NCI-H2171 treated with DMSO at 0.1 percent for 48 hours (cell line): ENCODE measurements at places on chromosomes 7 and 10.

DNA sequence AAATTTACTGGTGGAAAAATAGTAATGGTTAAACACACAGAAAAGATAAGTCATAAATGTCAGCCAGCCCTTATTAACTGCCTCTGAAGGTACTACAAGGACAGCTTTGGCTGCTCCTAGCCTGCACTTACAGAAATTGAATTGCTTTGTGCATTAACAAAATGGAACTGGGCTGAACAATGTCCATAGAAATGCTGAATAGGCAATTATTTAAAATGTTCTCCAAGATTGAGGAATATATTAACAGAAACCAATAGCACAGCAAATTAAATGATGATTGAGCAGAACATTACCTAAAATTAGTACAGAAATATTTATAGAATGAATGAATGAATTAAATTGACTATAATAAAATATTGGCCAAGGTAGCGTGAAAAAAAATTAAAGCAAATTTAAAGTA, 42.4 kb upstream of the AGMO start:
- DNase-seq, result no peak

- no peak for DNase-seq
Observed at GRCh38 chr10:78578929-78579328, 489.8 kb upstream of the ZMIZ1 start.

- no peak for DNase-seq
Observed at GRCh38 chr10:125014836-125015355, 73.0 kb downstream of the ZRANB1 start.

DNA sequence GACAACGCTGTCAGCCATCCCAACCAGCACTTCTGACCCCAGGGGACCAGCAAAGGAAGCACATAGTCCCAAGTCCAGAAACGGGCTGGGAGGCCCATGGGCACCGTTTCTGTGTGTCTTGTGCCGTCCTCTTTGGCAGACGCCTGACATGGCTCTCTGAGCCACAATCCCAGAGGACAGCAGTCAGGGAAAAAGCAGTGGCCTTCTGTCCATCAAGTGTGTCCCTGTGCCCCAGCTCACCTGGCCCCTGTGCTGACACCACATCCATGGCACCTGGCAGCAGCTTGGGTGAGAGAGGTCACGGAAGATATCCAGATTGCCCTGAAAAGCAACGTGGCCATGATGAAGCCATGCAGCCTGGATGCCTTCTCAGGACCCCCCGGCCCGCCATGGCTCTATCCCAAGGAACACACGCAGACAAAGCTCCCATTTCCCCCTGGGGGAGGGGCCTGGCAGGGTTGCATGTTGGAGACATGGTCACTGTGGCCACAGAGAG, 38.1 kb upstream of the ANTXRL start:
- DNase-seq, result no peak

DNA sequence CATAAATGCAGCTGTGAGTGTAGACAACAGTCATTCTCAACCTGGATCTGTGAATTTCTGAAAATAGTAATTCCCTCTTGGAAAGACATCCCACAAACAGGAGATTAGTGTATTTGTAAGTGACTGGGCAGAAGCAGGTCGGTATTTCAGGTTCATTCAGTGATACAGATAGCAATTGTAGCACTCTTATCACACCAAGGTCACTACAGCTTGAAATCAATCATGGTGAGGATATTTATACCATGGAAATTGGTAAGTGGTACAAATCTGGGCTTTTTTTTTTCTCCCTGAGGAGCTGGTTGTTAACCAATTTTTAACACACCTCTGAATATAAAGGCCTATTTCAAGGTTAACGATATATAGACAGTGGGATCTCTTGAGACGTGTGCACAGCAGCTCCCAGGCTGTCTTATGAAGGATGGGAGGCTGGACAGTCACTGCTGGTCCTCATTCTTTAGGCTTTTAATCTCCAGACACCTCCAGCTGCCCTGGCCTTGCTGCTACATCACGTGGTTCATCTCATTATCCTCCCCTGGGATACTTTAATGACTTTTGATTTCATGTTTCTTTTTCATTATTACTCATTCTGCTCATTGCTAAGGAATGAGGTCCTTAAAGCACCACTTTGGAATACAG, 87.1 kb downstream of the ITGA8 start:
- no peak for DNase-seq

GRCh38 chr10:124069341-124070264, 23.8 kb downstream of the CHST15 start:
- DNase-seq, result no peak

- DNase-seq, result no peak
Observed at GRCh38 chr7:148856578-148856881, 27.6 kb downstream of the EZH2 start.

DNA sequence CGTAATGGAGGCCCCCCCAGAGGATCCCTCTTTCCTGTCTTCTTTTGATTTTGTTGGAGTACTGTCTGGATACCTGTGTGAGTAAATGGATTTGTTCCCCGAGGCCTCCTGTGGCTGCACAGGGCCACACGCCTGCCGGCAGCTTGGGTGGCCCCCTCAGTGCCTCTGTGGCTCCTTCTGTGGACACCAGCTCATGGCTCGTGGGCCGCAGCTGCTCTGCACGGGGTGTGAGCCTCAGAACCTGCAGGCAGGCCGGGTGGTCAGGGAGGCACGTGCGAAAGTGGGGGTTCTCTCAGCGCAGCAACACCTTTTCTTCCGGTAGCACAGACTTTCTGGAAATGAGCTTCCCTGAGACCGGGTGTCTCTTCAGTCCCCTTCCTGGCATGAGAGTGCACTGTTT, 70.3 kb downstream of the WDR37 start:
- DNase-seq, result no peak

GRCh38 chr10:25405871-25406270, 231.1 kb downstream of the GPR158 start:
- DNase-seq, result no peak

GRCh38 chr10:3537518-3537917, 247.5 kb downstream of the KLF6 start:
- peak; percentile 34 for DNase-seq

DNA sequence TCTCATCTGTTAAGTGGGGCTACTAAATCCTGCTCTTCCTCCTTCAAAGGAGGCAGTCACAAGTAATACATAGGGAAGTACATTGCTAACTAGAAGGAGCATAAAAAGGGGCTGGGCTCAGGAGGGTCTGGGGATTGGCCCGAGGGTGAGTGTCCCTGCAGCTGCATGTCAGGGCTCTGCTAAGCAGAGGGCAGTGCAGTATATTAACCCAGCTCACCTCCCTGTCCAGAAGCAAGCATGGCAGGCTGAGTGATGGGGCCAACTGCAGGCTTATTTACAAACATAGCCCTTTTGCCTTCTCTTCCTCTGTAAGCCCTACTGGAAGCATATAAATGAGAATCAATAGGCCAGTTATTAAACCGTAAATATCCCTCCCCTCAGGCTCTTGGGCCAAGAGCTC, 143.2 kb upstream of the PCBD1 start:
- DNase-seq, result no peak

DNA sequence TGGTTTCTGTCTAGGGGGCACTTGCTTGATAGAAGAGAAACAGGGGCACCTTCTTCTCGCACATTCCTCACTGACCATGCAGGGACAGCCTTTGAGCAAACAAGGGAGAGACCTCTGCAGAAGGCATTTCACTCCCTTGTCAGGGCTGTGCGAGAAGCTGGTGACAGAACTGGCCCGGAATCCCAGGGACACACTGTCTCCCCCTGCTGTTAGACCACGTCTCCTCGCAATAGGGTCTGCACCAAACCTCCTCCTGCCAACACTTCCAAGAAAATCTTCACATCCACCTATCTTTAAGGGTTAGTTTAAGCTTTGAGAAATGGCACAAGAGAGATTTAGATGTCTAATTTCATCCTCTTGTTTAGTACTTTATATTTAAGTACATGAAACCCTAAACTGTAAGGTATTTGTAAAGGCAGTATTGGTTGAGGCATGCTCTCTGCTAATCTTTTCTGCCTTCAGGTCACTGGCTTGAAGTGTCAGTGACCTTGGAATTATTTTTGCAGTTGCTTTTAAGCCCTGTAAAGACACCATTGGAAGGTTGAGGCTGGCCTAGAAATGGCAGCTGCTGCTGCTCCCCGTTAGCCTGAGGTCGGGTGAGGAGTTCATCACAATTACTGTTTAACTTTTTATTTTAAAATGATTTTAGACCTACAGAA, 37.0 kb downstream of the RBM20 start:
- no peak for DNase-seq

- no peak for DNase-seq
Observed at GRCh38 chr10:87613751-87614150, 45.9 kb upstream of the PAPSS2 start.

GRCh38 chr7:108294595-108294994, 161.6 kb downstream of the NRCAM start:
- no peak for DNase-seq

DNA sequence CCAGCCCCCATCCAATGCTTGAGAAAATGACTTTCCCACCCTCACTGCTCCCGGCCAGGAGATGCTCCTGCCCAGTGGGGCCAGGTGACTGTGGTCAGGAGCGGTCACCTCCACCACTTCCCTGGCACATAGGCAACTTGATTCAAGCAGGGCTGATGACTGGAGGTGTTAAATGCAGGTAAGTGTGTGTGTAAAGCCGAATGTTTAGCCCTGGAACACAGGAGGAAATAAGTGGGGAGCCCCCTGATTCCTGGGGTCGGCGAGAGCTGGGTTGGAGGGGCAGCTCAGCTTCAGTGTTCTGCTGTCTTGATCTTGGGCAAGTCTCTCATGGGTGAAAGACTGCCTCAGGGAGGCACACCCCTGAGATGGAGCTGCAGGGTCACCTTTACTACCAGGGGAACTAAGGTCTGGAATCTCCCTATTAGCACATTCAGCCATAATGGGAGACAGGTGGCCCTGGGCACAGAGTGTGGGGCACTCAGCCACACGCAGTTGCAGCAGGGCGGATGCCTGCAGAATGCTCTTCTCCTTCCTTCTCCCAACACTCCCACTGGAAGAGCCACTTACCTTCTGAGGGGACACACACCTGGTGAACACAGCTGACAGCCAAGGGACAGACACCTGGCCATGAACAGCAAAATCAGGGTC, 124.1 kb downstream of the PTPN20 start:
- no peak for DNase-seq
